Activated CD4-positive, alpha-beta T cell treated with anti-CD3 and anti-CD28 coated beads, Interleukin-10, Interleukin-2, amounts not matched to agents 100 ng/mL and 50 ng/mL, durations not matched to agents 16 hours and 8 hours (primary cell): ENCODE measurements at places on chromosomes 6 and 20.

- no peak for DNase-seq
Measured at GRCh38 chr6:1015825-1016224, 296.1 kb upstream of the FOXQ1 start.

- no peak for DNase-seq
Measured at GRCh38 chr6:35856250-35856649, 51.1 kb downstream of the LHFPL5 start.

DNA sequence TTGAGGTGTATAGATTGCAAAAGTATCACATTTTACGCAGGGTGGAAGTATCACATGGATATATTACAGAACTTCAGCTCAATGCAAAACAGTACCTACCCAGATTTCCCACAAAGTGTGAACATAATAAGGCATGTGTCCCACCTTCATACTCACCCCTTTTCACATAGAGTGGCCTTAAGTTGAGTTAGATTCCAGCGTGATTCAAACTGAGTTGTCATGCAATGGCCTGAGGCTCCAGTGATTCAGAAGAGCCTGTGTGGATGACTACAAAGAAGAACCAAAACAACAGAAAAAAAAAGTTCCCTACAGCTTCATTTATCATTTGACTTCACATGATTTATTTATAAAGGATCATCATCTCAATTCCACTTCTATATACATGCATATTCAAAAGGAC lies 309.7 kb downstream of the SLC35F1 start:
- no peak for DNase-seq

GRCh38 chr6:14713008-14713960 lies 532.6 kb upstream of the JARID2 start:
- DNase-seq: no peak
